ENCODE measurements at places on chromosomes 11 and 22.

GRCh38 chr11:106133529-106133928 is 56.1 kb downstream of the AASDHPPT start:
- DNase-seq = no peak

DNA sequence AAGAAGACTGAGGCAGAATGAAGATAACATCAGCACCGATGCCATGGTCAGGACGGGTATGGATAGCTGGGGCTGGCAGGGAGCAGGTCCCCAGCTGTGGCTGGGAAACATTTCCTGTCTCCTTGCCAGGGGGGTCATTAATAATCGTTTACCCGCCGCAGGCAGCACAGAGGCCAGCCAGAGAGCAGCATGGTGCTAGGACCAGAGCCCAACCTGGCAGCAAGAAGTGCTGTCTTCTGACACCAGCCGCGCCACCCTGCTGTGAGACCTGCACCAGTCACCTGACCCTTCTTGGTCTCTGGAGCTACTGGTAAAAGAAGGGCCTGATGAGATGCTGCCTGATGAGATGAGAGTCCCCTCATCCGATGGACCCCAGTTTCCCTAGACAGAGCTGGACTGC is 36.3 kb downstream of the PDE2A start:
- DNase-seq = no peak

- DNase-seq = no peak
Measured at GRCh38 chr11:110023711-110024110, 69.5 kb upstream of the ZC3H12C start.

- no peak for DNase-seq
Measured at GRCh38 chr11:62573006-62573591, 592 bp downstream of the EEF1G start.

DNA sequence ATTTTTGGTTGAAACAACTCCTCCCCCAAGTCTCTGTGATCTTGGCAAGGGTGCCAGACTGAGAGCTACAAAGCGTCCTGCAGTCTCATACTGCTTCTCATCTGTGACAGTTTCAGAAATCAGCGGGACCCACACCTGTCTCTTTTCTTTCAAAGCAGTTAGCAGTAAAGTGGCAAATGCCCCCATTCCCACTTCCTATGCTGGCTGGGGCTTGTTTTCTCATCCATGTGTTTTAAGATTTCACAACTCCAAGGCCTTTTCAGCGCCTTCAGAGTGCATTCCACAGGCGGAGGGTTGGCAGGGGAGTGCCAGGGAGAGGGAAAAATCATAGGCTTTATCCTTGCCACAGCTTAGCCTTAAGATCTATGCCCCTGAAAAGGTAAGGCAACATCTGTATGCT is 493.5 kb downstream of the OPCML start:
- no peak for DNase-seq

DNA sequence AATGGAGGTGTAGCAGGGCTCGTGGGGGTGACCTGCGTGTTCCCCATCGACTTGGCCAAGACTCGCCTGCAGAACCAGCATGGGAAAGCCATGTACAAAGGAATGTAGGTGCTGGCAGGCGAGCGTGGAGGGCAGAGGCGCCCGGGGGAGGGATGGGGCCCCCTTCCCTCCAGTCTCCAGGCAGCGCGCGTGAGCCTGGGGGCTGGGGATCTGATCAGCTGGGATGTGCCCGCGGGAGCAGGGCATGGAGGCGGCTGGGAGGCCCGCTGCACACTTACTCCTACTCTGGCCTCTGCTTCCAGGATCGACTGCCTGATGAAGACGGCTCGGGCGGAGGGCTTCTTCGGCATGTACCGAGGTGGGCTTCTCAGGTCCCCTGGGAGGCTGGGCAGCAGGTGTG is 17.8 kb downstream of the SLC25A18 start:
- DNase-seq = no peak

- DNase-seq = no peak
Measured at GRCh38 chr11:116059919-116060318, 555.7 kb upstream of the CADM1 start.

DNA sequence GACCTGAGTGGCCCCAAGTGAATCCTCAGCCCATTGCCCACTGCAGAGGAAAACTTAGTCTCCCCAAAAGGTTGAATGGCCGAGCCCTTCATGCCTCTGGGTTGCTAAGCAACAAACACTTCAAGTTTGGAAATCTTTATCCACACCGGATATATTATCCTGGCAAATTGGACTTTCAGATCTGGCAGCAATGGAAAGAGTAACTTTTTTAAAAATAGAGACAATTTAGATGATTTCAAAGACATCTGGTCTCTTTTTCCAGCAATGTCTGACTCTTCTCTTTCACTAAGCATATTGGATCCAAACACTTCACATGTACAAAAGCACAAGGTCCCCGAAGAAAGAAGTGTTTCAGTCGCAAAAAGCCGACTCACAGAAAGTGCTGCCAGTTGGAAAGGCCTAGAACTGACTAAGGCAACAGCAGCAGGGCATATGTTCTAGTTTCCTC is 505.3 kb downstream of the SOX6 start:
- DNase-seq = no peak

DNA sequence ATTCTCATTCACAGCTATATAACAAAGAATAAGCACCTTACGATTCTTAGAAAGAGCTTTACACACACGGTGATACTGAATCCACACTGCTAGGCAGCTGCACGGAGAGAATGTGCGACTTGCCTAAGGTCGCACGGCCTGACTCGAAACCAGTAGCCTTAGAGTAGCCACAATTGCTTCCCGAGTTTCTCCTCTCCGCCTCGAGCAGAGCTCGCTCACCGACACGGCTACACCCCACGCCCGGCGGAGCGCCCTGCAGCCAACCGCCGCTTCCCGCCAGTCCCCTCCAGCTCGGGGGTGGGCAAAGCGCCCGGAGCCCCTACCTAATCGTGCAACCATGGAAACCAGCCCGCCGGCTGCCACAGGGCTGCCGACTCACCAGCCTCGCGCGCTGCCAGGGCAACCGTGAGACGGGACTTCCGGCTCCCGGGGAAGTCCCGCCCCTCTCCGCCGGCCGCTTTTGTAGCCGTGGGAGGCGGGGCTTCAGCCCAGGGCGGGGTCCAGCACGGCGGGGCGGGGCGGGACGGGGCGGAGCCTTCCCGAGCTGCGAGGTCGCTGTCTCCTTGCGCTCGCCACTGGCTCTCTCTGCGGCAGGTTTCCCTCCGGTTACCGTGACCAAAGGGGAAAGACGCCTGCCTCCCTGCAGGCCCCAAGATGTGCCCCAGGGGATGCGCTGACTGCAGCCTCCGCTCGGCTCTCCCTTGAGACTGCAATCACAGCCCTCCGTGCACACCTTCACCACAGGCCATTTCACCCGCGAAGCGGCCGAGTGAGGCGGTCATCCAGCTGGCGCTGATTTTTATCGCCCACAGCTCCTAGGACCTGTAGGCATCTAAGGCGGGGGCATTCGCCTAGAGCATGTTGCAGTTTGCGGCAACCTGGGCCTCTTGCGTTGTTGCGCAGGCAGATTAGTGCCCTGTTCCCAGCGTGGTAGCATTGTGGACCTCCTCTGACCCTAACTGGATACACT is 1.1 kb downstream of the BSCL2 start:
- DNase-seq = peak; percentile 90

GRCh38 chr22:40583053-40583741 is 53.3 kb downstream of the MRTFA start:
- no peak for DNase-seq

DNA sequence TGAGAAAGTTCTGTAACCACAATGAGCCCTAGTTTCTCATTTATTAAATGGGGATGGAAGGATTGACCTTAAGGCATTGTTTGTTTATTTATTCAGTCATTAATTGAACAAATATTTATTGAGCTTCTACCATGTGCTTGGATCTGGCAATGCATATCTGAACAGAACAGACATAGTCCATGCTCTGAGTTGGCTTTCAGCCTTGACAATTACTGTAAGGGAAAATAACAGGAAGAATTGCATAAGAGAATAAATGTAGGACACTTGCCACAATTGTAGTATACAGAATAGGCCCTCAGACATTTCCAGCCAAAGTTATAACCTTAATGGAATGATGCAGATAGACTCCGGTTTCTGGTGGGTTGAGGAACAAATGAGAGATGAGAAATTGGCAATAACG is 160.5 kb upstream of the TTC12 start:
- no peak for DNase-seq

- DNase-seq = no peak
Measured at GRCh38 chr11:14980854-14981253, 8.7 kb upstream of the CALCA start.

GRCh38 chr11:103582351-103582909 is 454.0 kb upstream of the DDI1 start:
- no peak for DNase-seq

- DNase-seq = no peak
Measured at GRCh38 chr22:17890245-17890671, 116.0 kb upstream of the BID start.

GRCh38 chr11:28903716-28904115 is 795.5 kb downstream of the METTL15 start:
- DNase-seq = no peak

- no peak for DNase-seq
Measured at GRCh38 chr11:66912361-66912760, 45.8 kb downstream of the PC start.

DNA sequence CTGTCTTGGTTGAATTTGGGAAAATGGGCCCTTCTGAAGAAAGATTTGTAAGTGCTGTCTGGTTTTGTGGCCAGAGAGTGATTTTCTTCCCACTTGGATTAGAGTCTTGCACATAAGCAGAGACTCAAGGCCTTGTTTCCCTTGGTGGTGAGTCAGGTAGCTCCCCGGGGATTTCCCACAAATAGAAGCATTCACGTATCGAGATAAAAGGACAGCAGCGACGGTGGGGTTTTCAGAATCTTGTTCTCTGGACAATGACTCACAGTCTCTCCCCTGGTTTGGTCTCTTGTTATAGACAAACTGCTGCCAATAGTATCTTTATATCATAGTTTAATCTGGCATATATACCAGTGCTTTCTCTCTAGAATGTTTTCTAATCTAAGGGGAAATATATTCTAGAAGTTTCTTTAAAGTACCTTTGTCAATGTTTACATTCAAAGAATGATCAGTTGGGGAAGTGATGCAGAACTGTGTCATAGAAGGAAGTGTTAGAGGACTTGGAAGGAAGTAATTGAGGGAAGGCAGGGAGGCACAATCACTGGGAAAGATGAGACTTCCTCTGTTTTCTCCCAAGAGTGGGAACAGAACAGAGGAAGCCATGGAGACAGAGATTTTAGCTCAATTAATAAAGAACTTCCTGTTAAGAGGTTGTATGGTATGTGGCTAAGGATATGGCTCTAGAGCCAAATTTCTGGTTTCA is 18.1 kb downstream of the POLA2 start:
- no peak for DNase-seq

DNA sequence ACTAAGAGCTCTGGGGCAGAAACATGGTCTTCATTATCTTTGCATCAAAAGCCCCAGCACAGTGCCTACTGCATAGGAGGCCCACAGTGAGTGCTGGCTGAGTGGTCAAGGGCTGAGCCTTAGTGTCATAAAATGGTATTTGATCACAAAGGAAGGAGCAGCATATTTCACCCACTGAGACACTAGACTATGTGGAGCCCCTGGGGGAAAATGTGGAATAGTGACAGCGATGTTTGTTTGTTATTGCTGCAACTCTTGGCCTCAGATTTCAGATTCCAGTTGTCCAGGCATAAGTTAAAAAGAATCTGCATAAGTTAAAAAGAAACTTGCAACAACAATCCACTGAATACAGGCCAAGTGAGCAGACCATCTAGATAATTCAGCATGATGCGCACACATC is 7.0 kb downstream of the KIRREL3 start:
- DNase-seq = no peak

DNA sequence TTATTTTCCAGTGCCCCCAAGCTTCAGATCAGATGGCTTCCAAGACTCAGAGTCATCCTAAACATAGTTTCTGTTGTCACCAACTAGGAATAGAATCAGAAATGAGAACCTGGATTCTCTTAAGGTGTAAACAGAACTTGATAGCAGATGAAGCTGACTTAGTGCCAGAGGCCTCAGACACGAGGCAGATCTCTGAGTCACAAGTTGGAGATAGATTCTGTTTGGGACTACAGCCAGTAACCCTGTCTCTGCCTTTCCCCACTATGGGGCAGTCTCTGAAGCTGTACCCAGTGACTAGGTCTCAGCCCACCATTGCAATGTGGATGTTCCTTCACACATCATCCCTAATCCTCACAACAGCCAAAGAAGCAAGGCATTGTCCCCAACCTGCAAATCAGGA is 25.4 kb downstream of the NEU3 start:
- DNase-seq = no peak

DNA sequence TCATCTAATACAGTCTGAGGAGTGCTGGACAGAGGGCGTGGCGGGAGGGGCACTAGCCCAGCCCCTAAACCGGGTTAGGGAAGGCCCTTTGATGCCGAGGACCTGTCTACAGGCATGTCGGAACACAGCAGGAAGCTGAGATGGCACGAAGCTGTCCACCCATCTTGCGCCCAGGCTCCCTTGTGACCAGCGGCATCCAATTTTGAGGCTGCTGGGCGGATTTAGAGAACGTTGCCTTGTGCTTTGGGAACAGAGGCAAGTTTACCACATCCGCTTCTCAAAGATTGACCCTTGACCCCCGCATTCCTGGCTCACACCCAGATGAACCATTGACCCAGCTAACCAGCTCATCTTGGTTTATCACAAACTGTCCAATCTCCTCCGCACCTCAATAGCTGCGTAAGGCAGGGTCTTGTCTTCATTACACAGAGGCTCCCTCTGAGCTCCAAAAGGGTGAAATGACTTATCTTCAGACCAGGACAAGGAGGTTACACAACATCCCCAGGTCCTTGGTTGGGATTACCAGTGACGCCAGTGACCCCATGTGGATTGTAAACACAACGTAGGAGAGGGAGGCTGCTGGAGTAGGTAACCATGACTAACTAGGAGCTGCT is 4.5 kb downstream of the FAM83F start:
- DNase-seq = peak; percentile 82

GRCh38 chr11:2526808-2527381 is 82.1 kb downstream of the KCNQ1 start:
- no peak for DNase-seq

- peak; percentile 31 for DNase-seq
Measured at GRCh38 chr11:129375751-129376657, at the start of gene BARX2. Gene BARX2, plus strand, starts transcription at chr11:129375848. Its CDS starts 188 bp downstream, at chr11:129376036.

GRCh38 chr11:67371189-67371910 is 2.0 kb downstream of the CLCF1 start:
- DNase-seq = peak; percentile 100

DNA sequence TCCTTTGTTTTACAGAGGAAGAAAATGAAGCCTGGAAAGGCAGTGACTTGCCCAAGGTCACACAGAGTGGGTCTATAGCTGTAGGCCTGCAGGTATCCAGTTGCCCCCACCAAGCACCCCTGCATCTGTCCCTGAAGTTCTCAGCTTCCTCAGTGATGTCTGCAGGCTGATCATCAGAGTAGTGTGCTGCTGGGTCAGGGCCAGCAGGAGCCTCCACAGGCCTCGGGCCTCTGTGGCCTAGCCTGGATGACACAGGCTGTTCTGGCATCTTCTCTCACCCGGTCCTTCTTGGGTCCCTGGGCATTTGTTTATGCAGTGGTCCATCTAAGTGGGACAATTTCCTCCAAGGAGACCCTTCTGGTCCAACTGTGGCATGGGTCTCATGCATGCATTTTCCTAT is 74.8 kb upstream of the E2F8 start:
- no peak for DNase-seq

GRCh38 chr11:21495879-21496278 is 697.0 kb upstream of the ANO5 start:
- DNase-seq = no peak

Measured in HuH-7.5 (cell line).